Stimulated activated CD4-positive, alpha-beta T cell treated with anti-CD3 and anti-CD28 coated beads, Interleukin-2, amount 100 ng/mL, for 4 hours (primary cell): ENCODE measurements at places on chromosomes 3 and 15.

- no peak for DNase-seq
Measured at GRCh38 chr15:71251584-71252043, 136.3 kb downstream of the THSD4 start.

GRCh38 chr15:51342227-51342999 lies 958 bp downstream of the GLDN start:
- no peak for DNase-seq

GRCh38 chr3:125513490-125514115 lies 6.4 kb downstream of the SNX4 start:
- DNase-seq, result no peak

DNA sequence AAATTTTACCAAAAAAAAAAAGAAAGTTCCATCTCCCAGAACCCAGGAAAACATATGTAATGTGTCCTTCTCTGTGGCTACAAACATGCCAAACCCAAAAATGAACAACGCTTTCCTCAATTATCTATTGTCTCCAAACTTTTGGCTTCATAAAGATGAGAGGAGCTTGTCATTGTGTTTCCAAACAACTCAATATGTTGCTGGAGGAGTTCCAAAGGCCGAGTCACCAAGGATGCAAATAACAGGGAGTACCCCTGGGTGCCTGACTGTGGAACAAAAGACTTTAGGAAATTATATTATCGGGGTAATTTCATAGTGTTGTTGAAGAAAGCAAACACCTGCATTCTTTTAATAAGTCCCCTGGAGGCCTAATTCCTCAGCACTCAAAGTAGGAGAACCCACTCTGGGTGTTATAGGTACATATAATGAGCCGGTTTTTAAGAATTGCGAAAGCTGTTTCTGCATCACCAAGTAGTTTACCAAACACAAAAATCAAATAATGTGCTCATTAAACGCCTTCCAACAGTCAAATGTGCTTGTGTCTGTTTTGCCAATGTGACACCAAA lies 206.3 kb upstream of the PRICKLE2 start:
- DNase-seq, result no peak

- DNase-seq, result no peak
Measured at GRCh38 chr3:44802011-44802410, 40.4 kb downstream of the KIF15 start.

- no peak for DNase-seq
Measured at GRCh38 chr3:69107841-69108240, 14.6 kb downstream of the LMOD3 start.

GRCh38 chr15:85759376-85759775 lies 35.3 kb downstream of the KLHL25 start:
- DNase-seq, result no peak

GRCh38 chr15:56390739-56391267 lies 25.6 kb downstream of the TEX9 start:
- DNase-seq, result no peak

DNA sequence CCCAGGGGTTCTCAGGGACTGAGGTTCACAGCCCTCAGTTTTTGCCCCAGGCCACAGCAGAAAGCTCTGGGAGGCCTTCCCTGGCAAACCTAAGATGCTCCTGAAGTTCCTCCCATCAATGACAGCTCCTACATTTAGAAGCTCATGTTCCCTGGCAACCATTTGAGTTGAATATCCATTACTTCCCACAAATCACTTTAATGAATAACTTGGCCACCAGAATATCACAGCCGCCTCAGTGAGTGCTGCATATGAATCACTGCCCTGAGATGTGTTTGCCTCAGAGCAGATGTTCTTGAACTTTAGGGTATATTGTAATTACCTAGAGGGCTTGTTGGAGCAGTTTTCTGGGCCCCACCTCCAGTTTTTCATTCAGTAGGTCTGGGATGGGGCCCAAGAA lies 27.4 kb downstream of the SLCO2A1 start:
- DNase-seq, result no peak

DNA sequence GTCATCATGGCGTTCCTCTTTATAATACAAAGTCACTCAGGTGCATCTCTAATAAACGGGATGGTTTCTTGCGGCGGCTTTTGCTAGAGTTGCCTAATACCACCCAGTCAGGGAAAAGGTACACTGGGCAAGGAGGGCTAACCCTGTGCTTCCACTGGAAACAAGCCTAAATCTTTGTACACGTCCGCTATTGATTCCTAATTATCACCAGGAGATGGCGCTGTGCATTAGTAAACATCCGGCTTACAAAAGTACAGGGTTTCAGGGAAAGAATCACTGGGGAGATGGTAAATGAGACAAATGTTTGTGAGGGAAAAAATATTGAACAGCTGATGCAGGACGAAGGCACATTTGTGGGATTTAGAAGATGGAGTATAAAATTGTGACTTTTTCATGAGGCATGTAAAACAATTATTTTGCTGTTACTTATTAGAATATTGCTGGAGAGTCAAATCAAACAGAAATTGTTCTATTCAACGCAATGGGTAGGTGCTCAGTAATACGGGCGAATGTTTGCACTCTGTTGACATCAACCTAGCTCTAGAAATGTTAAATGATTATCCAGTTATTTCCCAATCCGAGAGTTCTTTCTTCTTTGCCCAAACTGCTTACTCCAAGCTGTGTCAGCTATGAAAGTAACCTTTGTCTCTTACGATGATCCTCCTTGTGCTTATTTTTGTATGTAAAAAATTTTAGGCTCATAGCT lies 50.6 kb downstream of the GMNC start:
- no peak for DNase-seq

DNA sequence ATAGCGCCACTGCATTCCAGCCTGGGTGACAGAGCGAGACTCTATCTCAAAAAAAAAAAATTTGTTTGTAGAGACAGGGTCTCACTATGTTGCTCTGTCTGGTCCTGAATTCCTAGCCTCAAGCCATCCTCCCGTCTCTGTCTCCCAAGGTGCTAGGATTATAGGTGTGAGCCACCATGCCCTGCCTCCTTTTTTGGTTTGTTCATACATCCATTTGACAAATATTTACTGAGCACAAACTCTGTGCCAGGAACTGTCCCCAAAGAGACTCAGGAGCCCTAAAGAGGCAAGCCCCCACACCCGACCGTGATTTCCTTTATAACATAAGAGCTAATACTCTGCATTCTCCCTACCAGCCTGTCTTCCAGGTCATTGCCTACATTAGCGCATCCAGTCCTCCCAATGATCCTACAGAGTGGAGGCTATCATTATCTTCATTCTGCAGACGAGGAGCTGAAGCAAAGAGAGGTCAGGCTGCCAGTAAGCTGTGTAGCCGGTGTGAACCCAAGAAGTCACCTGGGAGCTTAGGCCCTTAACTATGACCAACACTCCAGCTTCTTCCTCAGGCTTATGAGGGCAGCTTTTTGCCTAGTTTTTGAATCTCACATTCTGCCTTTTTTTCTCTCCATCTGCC lies 6.3 kb upstream of the PXK start:
- DNase-seq, result no peak

GRCh38 chr3:193788189-193788991 lies 195.4 kb downstream of the OPA1 start:
- DNase-seq, result no peak

DNA sequence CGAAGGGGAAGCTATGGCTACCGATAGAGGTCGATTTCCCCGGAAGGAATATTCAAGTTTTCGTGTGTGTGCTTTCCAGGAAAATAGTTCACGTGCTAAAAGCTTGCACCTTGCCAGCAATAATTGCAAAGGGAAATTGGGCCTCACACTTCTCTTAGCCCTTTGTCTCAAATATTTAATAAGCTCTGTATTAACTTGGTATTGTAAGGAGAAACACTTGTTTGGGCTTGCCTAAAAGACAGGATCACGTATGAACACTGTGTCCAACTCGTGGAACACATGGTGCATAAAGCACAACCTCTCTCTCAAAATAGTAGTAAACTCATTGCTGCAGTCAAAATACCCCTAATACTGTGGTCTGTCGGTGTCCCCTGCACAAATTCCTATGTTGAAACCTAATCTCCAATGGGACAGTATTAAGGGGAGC lies 352 bp upstream of the TMF1 start:
- DNase-seq, result no peak

DNA sequence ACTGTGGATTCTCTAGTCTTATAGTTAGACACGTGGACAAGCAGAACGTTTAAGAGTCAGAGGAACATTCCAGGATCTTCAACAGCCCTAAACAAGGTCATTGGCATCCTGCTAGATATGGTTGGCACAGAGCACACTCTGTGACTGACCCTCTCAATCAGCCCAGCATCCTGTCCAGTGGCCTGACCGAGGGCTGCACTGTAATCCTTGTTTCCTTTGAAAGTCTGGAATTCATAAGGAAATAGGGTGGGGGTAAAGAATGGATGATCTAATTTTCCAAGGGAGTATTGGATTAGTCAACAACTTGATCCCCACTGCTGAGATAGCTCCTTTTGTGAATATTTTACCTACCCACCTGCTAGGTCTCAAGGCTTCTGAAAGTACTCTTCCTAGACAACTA lies 94.5 kb upstream of the DLG1 start:
- DNase-seq, result no peak

DNA sequence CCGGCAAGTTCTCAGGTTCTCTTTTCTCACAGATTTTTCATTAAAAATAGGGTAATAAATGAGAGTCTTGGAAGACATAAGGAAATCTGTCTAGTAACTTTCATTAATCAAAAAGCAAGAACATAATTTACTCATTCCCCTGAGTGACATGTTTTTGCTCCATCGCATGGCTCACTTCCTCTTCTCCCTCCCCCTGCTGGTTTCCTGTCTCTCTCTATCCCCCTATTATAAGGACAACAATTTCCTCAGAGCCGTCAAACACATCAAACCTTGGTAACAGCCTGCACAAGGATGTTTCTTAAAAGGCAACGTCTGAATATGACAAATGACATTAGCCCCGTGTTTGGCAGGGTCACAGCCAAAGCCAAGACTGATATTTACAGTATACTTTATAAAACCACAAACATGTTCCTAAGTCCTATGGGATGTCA lies 1149.6 kb downstream of the IGSF11 start:
- no peak for DNase-seq

GRCh38 chr15:81256916-81257315 lies 60.2 kb downstream of the IL16 start:
- no peak for DNase-seq

GRCh38 chr3:44339181-44340057 lies 853 bp downstream of the TCAIM start:
- no peak for DNase-seq
